ENCODE measurements at places on chromosomes 1 and 21.

DNA sequence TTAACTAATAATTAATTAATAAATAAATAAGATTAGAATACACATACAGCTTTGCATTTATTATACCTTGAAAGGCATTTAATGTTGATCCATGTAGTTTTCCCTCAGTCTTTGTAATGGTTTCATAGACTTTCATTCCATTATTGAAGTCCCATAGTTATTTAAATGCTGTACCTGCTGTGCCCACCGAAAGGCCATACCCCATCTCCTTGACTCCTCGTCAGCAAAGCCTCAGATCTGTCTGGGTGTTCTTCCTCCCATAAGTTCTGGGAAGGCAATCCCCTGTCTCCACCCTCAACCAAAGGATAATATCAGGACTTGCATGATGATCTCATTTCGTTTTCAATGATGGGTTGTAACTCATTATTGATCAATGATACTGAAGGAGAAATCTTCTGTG is 17.1 kb downstream of the CCN1 start:
- no peak for DNase-seq

- DNase-seq, result no peak
Measured at GRCh38 chr1:45348966-45349677, 8.9 kb upstream of the MUTYH start.

DNA sequence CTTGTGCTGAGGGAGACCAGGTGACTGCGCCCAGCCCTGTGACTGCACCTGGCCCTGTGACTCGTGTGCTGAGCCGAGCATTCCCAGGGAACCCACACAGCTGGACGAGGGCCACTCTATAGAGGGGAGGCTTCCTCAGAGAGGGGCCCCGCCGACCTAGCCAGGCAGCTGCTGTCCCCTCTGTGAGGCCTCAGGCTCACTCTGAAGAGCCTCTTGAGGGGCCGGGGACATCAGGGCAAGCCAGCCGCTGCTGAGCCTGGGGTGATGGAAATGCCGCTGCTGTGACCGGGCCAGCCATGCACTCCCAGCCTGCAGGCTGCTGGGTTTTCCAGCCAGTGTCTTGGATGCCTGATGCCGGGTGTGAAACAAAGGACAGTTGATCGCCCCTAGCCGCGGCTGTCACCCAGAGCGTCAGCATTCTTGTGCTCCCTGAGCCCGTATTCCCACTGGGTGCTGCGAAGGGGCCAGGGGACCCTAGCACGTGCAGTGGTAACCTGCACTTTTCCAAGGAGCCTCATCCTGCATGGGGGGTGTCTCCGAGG is 17.5 kb downstream of the PFKL start:
- no peak for DNase-seq

GRCh38 chr1:30101487-30102227 is 621.7 kb downstream of the MATN1 start:
- no peak for DNase-seq

- no peak for DNase-seq
Measured at GRCh38 chr1:204830747-204831146, 39.9 kb upstream of the NFASC start.

DNA sequence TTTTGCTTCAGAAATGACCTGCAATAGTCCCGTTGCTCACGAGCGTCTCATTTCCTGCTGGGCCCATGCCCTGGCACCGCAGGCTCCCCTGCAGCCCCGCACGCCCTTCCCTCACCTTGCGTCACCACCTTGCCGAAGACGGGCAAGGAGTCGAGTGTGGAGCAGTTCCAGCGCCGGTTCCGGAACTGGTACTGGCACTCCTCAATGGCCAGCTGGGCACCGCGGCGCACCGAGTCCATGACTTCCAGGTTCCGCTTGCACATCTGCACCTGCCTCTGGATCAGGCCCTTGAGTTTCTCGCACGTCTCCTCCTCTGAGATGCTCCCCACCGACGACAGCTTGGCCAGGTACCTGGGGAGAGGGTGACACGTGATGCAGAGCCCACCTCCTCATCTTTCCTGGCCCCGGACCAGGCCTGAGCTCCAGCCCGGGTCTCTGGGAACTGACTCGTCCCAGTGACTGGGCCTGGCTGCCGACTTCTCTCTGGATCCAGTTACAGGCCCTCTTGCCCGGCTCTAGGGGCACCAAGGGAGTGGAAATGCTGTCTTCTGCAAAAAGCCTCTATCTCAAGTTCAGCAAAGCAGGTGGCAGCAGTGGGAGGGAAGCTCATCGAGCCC is 13.3 kb downstream of the WNT4 start:
- no peak for DNase-seq

- DNase-seq, result no peak
Measured at GRCh38 chr1:15146971-15147376, 6.6 kb upstream of the TMEM51 start.

DNA sequence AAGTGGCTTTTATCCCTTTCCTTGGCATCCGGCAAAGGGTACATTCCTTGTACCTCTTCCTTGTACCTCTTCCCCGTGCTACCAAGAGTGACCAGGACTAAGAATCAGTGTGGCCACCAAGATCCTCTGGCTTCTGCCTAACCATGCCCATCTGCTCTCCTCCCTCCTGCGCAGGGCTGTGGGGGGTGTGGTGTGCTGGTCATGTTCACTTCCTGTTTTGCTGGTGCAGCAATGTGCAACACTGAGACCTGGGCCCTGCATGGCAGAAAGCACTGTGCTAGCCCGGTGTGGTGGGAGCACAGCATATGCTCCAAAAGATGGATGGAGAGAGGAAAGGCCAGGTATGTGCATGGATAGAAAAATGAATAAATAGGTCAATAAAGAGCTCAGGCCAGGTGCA is 33.3 kb upstream of the TENT5C start:
- DNase-seq, result no peak

DNA sequence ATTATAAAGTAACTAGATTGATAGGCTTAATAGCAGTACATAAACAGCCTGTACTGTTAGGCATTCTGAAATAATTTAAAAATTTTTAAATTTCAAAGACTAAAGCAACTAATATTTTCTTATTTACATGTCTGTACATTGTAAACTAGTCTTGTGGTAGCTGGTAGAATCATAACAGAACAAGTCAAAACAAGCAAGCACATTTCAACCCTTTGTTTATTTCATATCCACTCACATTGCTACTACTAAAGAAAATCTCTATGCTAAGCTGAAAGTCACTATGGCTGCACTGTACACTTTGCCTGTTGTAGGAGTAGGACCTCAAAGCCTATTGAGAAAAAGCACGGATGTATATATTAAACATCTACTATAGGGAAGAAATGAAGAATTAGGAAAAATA is 738.2 kb upstream of the ADGRL4 start:
- DNase-seq, result no peak

- no peak for DNase-seq
Measured at GRCh38 chr1:168441745-168442144, 102.1 kb downstream of the XCL2 start.

All from T-helper 22 cell (primary cell).